ENCODE measurements at places on chromosomes 2 and 18.

- DNase-seq = no peak
Measured at GRCh38 chr2:19198381-19198780, 160.0 kb downstream of the OSR1 start.

- no peak for DNase-seq
Measured at GRCh38 chr18:55403421-55403949, 184.5 kb downstream of the TCF4 start.

DNA sequence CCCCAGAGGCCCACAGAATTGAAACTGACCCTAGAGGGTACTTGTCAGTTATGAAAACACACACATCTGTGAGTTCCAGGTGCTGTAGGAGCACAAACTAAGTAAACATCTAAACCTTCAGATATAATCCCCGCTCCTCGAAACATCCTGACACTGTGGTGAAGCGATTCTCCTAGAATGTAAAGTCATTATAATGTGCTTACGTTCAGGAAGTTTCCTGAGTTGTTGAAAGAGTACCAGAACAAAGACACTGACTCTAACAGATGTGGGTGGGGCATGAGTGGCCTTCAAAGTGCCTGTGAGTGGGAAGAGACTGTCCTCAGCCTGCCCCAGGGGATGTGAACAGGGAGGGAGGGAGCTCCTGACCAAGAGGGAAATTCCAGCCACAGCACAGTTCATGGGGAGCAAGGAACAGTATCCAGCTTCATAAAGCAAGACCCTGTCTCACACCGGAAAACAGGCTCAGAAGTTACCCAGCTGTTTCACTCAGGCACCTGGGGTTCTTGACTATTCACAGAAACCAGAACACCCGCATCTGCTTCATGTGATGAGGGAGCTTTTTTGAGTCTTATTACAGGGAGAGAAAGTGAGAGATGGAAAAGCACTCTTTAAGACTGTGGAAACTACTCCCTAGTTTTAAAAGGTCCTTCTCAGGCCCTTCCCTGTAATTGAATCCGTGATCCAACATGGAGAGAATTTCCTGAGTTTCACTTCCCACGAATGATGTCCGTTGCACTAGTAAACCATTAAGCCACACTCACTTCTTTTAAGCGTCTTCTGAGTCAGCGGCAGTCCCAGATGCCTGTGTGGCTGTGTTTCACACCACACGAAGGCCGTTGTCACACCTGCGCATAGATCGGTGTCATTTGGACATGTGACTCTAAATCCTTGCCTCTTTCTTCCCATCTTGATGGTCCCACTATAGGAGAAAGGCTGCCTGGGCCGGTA is 88.6 kb upstream of the EML6 start:
- no peak for DNase-seq

DNA sequence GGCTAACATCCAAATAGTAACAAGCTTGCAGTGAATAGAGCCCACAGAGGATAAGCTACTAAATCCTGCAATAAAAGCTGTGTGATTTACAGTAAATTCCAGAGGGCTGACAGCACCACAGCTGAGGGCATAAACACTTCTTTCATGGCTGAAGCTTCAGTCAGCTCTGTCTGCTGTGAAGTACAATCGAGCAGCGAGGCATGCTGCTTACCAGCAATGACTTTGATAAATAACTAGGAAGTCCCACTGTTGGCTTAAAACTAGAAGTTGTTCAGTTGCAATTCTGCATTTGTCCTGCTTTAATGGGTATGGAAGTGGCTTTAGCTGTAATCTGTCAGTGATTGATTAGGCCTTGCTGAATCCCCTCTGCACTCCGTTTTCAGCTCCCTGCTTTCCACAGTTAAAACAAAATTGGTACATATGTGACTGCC is 65.2 kb upstream of the FIGN start:
- peak; percentile 9 for DNase-seq

DNA sequence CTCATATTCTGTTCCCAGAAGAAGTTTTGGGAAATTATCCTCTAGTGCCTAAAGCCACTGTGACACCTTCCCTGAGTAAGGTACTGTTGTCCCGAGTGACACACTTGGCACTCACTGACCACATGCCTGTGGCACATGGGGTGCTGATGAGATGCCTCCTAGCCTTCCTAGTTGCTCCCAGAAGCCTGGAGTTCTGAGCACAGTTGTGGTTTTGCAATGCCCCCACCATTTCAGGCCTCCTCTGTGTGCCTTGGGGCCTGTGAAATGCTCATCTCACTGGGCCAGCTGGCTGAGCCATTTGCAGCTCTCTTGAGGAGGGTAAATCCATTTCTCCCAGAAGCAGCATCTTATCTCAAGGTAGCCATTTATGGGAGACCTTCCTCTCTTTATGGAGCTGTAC is 91.8 kb downstream of the DGKD start:
- DNase-seq = no peak

- DNase-seq = no peak
Measured at GRCh38 chr2:156147594-156148330, 184.8 kb downstream of the NR4A2 start.

- DNase-seq = no peak
Measured at GRCh38 chr2:189492451-189492850, 51.2 kb downstream of the WDR75 start.

DNA sequence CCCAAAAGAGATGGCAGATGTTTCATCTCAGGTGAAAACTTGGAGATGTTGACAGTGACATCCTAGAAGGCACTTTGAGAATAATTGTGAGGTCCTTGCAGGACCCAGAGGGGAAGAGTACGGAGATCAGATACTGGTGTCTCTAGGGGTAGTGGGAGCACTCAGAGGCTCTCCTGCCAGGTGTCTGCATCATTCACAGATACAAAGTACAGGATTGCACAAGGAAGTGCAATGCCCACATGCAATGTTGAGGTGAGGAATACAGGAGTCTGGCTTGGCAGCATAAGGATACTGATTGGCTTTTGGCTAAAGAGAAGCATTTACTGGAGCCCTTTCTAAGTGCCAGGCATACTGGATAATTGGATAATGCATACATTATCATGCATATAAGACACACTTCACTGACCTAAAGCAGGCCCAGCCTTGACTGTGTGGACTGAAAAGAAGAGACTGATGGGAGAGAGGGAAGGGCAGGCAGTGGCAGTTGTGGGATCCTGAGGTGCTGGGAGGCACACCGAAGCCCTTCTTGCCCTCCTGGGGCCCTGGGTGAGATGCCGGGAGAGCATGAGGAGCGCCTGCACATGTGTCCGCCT is 31.0 kb upstream of the NCKAP5 start:
- DNase-seq = no peak

- no peak for DNase-seq
Measured at GRCh38 chr2:127422559-127423477, 4.6 kb downstream of the PROC start.

DNA sequence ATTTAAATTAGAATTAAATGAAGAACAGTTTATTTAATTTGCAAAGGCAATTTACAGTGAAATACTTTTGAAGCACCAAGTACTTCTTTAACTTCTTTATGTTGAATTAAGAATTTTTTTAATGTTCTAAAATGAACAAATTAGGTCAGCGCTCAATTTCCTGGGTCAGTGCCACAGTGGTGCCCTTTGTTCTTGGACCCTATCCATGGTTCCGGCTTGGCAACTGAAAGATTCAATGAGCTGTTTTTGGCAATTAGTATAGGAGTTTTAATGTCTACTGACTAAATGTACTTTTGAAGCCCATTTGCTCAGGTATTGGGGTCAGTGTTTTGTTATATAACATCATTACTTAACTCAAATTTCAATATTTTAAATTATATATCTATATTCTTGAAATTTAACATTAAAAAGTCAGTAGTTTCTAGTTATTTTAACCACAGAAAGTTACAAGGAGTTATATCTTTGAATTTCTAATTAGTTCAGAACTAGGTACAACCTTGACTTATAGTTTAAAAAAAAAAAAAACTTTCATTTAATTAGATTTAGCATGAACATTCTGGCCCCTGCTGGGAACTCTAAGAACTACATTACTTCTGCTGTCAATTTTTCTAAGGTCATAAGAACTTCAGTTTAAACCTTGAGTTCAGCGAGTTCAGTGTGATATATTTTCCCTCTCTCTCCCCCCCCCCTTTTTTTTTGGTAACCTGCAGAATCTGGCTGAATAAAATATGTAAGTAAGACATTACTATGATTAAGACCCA is 7.6 kb upstream of the MSTN start:
- DNase-seq = no peak

GRCh38 chr2:121777699-121778058 is 22.2 kb downstream of the TSN start:
- DNase-seq = no peak

DNA sequence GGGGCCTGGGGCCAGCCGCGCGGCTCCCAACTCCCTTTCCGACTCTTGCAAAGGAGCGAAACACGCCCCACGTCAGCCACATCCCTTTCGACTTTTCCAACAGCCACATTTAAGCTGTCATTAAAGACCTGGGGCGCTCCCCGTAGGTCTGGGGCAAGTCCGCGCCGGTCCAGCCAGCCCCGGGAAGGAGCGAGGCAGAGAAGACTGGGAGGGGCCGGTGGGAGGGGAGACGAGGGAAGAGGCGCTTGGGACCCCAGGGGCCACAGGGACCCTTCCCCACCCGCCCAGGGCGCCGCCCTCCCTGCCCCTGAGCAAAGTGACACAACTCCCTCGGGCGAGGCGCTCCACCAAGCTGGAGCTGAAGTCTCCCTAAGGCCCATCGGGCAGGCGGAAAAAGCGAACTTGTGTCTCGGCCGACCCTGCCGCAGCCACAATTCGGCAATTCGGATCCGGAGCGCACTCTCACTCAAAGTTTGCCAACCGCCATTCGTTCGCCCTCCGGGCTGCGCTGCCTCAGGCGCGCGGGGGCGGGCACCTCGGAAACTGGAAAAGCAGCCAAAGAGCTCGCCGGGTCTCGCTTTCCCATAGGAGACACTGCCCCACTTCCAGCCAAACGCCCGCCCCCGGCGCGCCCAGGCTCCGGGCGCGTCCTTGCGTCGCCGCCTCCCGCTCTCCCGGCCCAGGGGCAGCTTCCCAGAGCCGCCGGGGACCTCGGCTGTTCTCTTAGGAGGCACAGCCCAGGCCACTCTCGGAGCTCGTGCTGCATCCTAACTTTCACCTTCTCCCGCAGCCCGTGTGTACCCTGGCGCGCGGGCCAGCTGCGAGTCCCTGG is 1.1 kb upstream of the KCTD1 start:
- no peak for DNase-seq

All from NCI-H2081 treated with DMSO at 0.1 percent for 48 hours (cell line).